ENCODE measurements at places on chromosomes 6 and 20.

DNA sequence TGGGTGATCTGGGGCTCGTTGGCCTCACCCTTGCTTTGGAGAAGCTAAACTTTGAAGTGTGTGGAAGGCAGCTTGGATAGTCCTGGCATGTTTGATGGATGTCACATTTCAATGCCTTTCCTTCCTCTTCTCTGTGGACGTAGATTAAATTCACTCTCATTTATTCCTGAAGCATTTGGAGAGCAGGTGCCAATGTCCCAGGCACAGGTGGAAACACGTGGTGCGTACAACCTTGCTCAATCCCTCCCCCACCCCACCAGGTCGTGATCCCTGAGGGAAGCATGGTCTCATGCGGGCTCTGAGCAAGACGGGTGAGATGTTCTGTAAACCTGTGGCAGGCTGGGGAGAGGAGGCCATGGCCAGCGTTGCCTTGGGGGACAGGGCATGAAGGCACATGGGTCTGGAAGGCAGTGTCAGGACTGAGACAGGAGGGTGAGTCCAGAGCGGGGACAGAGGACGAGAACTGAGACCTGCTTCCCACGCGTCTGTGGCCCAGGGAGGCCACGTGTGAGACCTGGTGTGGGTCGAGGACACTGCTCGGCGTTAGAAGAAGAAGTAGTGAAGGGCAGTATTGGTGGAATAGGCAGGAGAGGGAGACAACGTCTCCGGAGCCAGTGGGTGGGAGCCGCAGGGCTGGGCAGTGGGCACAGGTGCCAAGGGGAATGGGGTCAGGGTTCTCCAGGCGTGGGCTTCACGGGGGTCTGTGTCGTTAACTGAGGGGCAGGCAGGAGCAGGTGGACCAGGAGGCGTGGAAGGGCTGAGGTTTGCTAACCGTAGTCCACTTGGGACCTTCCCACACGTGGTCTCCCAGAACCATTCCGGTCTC lies 34.4 kb downstream of the SMOC2 start:
- DNase-seq, result no peak

GRCh38 chr6:20253021-20253420 lies 40.8 kb upstream of the MBOAT1 start:
- no peak for DNase-seq

DNA sequence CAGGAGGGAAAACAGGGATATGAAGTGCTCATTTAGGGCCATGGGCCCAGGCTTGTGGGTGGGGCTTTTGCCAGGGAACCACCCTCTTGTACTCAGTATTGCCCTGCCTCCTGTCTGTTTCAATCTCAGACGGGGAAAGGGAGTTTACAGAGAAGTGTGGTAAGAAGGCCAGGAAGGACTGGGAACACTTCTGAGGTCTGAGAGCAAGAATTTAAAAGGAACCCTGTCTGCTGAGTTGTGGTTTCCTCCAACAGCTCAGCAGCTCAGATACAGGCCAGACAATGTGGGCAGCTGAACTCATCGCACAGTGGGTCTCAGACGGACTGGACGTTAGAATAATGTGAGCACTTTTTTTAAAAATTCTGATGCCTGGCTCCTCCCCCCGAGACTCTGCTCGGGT lies 354.1 kb upstream of the ARID1B start:
- no peak for DNase-seq

DNA sequence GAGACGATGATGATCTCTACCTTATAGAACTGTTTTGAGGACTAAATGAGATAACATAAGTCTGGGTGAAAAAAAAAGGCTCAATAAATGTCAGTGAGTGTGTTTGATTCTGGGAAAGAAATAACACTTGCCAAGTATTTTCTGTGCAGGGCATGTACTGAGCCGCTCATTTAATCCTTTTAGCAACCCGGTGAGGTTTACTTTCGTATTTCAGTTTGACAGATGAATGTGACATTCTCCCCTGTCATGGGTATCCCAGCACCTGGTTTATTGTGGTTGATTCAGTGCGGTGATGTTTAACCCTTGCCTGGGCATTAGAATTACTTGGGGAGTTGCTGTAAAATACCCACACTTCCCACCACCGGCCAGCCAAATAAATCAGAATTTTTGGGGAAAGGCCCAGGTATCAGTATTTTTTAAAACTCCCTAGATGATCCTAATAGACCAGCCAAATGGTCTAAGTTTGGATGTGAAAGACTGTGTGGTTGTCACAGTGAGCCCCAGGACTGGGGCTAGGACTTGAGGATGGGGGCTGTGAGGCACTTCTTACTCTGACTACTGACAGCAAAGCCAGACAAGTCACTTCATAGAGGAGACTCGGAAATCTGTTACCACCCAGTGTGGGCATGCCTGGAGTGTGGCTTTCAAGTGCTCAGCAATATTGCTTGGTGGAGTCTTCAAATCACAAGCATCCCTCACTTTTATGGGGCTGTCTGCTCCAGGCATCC lies 100.2 kb upstream of the KCNG1 start:
- no peak for DNase-seq

- DNase-seq, result no peak
Measured at GRCh38 chr6:147648916-147649315, 140.4 kb downstream of the SAMD5 start.

DNA sequence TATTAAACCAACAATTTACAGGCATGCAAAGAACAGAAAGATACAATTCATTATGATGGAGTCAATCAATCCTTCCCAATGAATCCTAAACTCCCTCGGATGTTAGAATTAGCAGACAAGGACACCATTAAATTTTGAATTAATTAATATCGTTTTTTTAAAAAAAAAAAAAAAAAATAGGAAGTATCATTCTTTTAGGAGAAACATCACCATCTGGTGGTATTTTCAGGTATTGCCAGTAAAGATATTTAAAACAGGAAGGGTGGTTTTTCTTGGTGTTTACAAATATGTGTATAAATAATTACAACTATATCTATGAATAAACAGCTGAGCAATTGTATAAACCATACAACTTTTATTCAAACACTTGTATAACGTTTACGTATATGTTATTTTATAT lies 564.4 kb downstream of the HAO1 start:
- DNase-seq, result peak; percentile 6

DNA sequence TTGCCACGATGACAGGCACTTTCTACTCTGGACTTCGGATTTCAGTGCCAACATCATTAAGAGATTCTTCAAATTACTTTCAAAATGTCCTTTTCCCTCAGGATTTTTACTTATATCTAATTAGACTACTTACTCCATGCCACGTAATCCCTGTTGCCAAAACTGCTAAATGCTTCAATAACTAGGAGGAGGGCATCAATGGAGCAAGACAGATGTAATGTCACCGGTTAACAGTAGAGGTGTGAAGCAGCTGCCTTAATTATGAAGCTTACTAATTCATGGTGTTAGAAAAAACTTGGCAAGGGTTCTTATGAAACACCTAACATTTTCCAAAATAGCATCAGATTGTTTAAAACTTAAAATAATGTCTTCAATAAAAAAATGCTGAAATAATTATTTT lies 111.2 kb upstream of the SIM1 start:
- DNase-seq, result no peak

- DNase-seq, result no peak
Measured at GRCh38 chr6:41162687-41163418, at the start of gene TREM2. TREM2 (minus strand) TSS chr6:41163116; CDS start chr6:41163082, 34 bp downstream.

DNA sequence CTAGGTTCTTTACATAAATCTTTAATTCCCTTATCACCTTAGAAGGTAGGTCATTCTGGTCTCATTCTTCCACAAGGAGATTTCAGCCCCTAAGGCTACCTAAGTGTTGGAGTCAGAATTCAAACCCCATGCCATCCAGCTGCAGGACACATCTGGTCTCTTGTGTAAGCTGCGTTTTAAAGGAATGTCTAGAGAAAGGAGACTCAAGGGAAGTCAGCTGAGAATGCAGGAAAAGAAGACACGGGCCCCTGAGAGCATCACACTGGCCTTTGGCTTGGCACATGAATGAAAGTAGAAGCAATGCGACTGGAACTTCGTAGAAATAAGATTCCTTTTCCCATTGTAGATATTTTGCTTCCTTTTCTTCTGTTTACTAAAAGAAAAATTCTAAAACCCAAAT lies 76.7 kb upstream of the SYNJ2 start:
- DNase-seq, result no peak

DNA sequence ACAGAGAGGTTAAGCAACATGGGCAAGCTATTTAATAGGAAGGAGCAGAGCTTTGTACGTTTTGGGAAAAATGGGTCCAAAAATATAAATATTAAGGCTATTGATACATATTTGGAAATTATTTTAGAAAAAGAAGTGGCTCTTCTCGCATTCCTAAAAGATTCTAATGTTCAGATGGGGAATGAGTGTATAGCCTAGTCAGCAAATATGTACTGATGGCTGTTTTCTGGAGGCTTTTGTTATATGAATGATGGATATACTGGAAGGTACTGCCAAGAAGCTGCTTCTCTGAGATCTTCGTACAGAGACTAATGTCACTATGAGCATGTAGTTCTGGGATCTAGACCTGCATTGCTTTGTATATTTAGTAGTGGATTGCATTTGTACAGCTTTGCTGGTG lies 71.7 kb downstream of the PLAGL1 start:
- DNase-seq, result no peak

All from Caki2 (cell line).